ENCODE measurements at places on chromosomes 16 and 17.

DNA sequence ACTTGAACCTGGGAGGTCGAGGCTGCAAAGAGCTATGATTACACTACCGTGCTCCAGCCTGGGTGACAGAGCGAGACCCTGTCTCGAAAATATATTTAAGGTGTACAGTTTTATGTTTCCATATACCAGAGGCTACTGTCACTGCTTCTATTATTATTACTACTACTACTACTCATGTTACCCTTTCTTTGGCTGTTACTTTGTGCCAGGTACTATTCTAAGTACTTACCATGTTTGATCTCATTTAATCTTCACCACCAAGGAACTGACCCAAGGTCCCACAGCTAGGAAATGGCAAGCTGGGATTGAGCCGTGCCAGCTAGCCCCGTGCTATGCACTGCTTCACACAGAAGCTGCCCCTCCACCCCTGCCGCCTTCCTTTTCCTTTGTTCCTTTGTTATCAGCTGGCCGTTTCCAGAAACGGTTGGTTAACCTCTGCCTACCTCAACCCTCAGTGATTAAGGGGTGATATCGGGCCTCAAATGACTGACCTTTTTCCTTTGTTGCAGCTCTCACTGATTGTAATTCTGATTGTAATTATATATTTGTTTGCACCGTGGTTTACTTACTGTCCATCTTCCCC is 78.4 kb downstream of the ABCC1 start:
- no peak for DNase-seq

DNA sequence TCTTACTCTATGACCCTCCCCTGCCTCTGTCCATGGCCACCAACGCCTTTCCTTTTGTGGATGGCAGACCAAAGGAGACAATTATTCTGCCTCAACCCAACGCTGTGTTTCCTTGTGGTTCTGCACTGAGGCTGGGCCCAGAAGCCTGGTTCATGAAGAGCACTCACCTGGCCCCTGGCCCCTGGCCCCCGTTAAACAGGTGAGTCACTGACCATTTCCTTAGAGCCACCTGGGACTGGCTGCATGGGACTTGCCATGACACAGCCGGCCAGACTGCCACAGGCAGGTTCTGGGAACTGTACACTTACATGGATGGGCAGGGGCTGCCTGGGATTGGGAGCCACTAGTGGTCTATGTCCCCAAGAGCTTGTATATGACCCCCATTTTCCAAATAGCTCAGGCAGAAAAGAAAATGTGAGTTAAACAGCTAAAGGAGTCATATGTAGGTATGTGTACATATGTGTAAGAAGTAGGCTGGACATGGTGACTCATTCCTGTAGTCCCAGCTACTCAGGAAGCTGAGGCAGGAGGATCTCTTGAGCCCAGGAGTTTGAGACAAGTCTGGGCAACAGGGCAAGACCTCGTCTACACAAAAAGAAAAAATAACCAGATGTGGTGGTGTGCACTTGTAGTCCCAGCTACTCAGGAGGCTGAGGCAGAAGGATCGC is 181.9 kb upstream of the CACNG5 start:
- no peak for DNase-seq

DNA sequence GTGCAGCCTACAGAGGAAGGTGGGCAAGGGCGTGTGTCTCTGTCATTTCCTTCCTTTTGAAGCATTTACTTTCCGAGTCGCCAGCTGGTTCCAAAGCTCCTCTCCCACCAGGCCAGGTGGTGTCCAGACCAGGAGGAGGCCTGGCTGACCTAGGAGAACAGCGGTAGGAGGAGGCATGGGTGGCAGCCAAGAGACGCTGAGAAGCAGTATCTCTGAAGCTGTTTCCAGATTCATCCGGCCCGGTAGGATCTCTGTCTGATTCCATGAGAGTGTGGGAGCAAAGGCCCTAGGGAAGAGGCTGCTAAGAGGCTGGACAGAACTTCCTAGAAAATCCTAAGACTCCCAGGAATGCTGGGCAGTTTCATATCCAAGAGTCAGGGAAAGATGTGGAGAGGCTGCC is 20.3 kb downstream of the MEOX1 start:
- DNase-seq = no peak

DNA sequence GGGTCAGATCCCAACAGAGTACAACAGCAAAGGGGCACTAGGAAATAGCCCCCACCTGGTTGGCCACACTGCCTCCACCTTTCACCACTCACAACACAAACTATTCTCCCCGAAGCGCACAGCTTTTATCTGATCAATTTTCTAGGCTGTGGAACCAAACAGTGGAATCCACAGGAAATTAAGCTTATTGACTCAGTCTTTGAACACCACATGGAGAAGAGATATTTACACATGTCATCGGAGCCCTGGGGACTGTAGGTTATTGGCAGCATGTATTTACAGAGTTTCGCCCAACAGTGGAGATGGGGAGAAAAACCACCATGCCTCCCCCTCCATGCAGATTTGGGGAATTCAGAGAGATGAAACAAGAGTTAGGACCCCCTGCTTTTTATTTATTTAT is 154.8 kb downstream of the XYLT1 start:
- no peak for DNase-seq

- DNase-seq = no peak
Measured at GRCh38 chr17:17420561-17421269, 56.1 kb upstream of the MED9 start.

- peak; percentile 83 for DNase-seq
Measured at GRCh38 chr17:75877752-75878173, 618 bp downstream of the TRIM47 start.

GRCh38 chr17:74270333-74270732 is 3.7 kb upstream of the DNAI2 start:
- no peak for DNase-seq

GRCh38 chr17:55284001-55284884 is 19.5 kb downstream of the HLF start:
- DNase-seq = no peak

DNA sequence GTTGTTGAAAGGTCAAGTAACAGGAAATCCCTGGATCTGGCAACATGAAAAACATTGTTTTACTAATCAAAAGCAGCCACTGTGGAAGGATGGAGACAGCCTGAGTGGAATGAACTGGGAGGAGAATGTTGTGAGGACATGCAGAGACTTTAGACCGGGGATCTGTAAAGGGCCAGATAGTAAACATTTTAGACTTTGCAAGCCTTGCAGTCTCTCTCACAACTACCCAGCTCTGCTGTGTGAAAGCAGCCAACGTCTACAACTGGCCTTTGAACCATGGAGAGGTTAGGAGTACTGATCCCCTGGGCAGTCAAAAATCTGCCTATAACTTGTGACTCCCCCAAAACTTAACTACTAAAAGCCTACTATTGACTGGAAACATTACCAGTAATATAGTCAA is 41.5 kb upstream of the TOM1L1 start:
- DNase-seq = no peak

DNA sequence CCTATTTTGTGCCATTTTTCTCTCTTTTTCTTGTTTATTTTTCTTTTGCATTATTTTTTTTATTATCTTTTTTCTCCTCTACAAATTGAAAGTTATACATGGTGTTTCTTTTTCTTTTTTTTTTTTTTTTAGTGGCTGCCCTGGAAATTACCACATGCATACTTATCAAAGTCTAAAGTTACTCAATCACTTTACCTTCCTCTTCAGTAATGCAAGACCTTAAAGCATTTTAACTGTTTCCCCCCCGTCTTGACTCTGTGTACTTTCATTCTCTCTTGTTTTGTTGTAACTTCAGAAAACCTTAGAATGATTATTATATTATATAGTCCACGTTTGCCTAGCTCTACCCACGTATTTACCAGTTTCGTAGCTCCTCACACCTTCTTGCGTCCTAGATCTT is 33.3 kb upstream of the SMPD3 start:
- no peak for DNase-seq

GRCh38 chr16:48535831-48536613 is 74.0 kb downstream of the N4BP1 start:
- no peak for DNase-seq

GRCh38 chr16:10485698-10486382 is 94.6 kb downstream of the EMP2 start:
- DNase-seq = no peak

DNA sequence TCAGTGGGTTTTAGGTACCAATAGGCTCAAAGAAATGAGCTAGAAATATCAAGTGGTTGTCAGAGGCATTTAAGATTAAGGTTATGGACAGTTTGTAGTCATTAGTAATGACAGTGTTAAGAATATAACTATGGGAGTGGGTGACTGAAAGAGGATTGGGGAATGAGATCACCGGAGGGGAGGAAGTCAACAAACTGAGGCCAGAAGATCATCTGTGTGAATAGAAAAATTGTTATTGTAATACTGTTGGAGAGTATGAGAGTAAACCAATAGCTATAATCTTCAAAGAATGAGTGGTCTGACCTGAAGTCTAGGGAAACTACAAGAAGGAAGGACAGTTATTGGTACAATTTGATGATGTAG is 197.1 kb downstream of the TANC2 start:
- DNase-seq = no peak

DNA sequence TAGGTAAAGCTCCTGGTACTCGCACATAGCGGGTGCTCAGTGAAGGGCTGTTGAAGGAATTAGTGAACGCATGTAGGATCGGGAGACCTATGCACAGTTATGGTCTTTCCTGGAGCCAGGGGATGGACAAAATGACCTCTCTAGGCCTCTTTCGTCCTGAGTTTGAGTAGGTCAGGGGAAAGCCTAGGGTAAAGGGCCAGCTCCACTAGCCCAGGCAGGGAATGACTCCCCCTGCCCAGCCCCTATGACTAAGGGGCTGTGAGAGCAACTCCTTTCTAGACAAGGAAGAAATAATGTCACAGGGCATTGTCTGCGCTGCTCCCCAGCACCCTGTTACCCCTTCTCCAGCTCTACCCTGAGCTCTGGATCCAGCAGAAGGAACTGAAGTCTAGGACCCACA is 24.6 kb upstream of the FMNL1 start:
- no peak for DNase-seq

DNA sequence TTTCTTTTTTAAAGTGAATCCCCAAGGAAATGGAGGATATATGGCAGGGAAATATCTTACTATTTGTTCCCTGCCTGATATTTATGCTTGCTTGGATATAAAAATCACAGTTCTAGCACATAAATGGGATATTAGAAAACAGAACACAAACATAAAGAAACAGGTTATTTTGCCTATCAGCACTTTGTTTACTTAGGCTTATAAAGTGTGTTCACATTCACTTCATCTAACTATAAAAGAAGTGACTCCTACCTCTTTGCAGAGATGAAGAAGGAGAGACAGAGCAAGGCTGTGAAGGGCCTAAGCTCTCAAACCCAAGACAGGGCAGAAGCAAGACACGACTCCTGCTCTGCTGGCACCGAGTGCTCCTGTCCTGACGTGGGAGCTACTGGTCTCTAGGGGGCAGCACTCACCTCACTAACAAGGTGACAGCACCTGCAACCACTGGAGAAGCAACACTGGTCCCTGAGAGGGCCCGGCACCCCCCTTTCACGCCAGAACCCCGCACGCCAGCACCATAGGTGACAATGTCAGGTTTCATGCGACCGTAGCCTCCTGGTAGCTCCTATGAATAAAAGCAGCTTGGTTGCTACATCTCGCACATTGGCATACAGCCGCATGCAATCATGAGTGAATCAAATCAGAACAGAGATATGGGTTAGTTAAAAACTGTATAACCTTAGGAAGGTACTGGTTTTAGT is 32.0 kb downstream of the MBTPS1 start:
- DNase-seq = peak; percentile 75

DNA sequence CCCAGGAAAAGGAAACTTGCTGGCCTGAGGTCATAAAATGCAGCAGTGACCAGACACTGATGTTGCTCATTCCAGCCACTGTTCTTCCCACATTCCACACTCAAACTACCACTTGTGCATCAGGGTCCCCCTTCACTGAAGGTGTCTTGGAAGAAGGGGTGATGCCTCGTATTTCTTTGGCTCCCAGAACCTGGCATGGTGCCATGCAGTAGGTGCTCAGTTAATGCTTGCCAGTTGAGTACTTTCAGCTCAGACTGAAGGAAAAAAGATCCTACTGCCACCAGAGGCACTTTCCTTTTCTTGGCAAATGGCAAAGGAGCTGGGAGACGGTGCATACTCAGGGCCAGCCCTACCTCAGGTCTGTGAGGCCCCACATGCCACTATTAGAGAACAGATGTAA is 73.5 kb downstream of the TEX14 start:
- no peak for DNase-seq

DNA sequence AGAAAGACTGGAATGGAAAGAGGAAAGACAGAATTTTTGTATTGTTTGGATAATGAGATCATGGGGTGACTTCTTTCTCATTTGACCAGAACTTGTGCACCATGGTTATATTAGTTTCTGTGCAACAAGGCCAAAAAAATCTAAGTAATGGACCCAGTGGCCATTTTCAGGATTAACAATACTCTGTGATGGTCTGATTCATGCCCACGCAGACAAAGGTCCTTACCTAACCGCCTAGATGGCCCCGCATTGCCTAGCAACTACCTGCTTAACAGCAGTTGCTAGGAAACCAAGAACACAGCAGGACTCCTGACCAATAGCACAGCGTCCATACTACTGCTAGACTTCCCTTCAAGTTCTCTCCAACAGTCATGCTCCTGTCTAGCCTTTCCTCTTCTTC is 22.4 kb downstream of the MIS12 start:
- peak; percentile 31 for DNase-seq

DNA sequence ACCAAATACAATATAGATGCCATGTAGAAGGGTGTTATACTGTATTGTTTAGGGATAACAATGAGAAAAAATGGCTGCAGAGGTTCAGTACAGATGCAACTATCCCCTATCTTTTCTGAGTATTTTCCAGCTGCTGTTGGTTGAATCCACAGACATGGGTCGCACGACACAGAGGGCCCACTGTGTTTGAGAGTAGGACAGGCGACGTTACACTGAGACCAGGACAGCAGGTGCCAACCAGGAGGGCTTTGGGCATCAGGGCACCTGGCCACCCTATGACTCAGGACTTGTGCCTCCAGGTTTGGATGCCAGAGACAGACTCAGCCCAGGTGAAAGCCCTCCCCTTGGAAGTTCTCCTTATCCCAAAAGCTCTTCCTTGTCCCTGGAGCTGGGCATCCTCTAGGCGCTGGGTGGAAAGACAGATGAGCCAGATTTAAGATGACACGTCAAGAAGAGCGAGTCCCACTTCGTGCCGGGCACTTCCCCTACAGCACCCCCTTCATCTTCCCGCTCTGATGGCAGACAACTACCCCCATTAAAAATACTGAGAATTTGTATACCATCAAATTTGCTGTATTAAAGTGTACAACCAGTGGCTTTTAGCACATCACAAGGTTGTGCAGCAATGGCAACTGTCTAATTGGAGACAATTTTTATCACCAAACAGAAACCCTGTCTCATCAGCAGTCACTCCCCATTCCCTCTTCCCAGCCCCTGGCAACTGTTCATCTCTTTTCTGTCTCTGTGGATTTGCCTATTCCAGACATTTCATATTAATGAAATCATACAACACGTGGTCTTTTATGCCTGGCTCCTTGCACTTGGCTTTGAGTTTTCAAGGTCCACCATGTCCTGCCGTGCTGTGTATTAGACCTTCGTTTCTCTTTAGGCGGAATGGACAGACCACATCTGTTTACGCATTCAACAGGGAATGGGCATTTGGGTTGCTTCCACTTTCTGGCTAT is 30.6 kb downstream of the TNFRSF13B start:
- DNase-seq = no peak
